NCI-H1417 treated with DMSO at 0.1 percent for 48 hours (cell line): ENCODE measurements at places on chromosomes 6 and 20.

DNA sequence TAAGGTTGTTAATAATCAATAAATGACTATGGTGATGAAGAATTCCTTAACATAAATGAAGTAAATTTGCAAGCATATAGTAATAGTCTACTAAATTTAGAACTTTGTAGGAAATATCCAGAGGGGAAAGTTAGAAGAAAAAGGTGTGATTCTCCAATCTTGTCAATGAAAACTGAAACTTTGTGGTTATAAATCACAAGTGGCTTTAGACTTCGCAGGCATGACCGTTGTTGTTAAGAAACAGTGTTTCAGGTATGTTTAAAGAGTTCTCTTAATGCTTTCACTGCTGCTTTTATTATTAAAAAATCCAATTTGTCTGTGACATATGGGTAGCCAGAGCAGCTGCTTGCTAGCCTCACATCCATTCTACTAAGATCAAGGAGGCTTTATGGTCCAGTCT is 475.6 kb upstream of the ADGRB3 start:
- no peak for DNase-seq

DNA sequence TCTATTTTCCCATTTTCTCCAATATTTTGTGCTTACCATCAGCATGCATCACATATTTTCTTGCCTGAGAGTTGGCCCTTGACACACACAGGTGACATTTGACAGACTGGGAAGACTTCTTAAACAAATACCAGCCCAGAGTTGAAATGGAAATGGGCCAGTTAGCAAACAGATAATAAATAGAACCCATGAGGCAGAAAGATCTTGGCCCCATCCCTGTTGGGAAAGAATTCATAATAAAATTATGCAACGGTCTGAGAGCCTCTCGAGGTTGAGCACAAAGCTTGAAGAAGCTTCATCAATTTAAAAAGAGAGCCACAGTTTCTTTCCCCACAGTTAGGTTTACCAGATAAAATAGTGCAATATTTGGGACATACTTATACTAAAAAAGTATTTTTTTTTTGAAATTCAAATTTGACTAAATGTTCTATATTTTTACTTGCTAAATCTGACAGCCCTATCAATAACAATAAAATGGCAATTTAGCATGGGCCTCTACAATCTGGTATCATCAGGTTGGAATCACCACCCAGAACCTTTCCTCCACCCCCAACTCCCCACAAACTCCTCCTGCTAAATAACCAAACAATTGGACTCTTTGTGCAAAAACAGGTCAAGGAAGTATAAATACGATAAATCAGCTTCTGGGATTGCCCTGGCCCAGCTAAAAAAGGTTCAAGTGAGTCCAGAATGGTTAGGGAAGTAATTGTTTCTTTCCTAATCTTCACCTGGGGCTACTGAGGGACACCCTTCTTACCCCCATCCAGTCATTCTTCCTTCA is 129.8 kb downstream of the CD164 start:
- no peak for DNase-seq

GRCh38 chr6:11174242-11174611 is 58.2 kb downstream of the NEDD9 start:
- no peak for DNase-seq

GRCh38 chr6:119791736-119792135 is 442.2 kb upstream of the MAN1A1 start:
- DNase-seq = no peak

- DNase-seq = no peak
These were observed 103.6 kb downstream of the ZMYND8 start for GRCh38 chr20:47252879-47253307.

- no peak for DNase-seq
These were observed 153.7 kb downstream of the MOXD1 start for GRCh38 chr6:132247381-132248159.

DNA sequence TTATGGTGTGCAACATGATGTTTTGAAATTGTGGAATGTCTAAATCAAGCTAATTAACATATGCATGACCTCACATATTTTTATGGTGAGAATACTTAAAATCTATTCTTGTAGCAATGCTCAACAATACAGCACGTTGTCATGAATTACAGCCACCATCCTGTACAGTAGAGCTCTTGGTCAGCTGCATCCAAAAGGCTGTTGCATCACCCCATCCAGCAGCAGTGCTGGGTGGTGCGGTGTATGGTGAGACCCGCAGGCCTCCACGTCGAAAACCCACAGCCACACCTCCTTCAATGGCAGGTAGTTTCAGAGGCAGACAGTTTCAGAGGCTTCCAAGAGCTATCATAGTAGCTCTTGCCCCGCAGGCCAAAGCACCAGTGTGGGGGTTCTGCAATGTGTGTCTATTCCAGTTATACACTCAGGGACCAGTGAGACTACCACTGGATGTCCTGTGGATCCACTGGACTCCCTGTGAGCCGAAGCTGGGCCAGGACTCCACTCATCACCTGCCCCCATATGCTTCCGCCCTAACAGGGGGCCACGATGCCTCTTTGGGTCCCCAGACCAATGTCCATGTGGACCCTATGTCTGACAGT is 23.4 kb downstream of the PACSIN1 start:
- DNase-seq = no peak

- no peak for DNase-seq
These were observed 265.9 kb upstream of the FERMT1 start for GRCh38 chr20:6388671-6389197.

GRCh38 chr20:38133680-38134426 is 31.2 kb downstream of the TGM2 start:
- DNase-seq = no peak

DNA sequence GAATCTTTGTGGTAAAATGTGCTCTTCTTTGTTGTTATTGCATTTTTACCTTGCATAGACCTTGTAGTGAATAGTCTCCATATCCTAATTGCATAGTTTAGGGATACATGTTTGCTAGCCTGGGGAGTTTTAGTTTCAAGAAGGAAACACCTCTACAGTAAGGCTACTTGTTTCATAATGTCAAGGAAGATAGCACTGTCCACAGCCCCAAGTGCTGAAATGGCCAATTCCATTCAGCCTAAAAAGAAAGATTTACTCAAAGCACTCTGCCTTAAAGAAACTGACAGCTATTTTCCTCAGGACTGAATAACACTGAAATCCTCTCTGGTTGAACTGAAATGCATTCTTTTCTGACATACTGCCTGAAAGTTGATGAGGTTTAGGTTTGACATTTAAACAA is 2.6 kb downstream of the HCRTR2 start:
- DNase-seq = no peak

- DNase-seq = no peak
These were observed 116.6 kb upstream of the RPS6KA2 start for GRCh38 chr6:166743406-166744222.

DNA sequence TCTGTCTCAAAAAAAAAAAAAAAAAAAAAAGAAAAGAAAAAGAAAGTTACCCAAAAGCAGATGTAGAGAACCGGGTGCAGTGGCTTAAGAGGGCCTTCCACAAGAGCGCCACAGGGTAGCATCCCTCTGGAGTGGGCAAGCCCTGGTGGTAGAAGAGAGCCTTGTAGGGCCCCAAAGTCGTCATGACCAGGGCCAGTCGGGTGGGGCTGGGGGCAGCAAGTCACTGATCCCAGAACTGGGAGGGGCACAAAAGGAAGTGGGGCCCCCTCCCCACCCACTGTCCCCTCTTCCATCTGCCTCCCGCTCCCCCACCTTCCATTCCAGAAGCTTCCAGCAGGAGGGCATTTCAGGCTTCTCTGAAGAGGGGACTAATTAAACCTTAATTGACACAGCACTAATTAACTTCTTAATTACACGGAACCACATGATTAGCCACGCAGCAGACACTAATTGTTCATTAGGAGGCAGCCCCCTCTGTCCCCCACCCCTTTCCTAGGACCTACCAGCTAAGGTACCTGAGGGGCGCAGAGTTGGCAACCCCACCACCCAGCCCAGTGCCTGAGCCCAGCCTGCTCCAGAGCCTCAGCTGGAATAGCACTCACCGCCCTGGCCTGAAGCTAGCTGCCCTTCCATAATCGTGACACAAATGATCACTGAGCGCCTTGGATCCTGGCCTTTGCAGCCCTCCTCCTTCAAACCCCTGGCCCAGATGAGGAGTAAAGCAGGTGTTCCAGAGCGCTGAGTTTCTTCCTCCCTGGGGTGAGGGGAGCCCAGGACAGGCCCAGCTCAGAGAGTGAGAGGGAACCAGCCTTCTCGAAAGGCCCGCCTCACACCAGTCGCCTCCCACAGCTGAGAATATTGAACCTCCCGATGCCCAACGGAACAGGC is 34.8 kb downstream of the MDFI start:
- DNase-seq = no peak
